ENCODE measurements at places on chromosomes 12 and 14.

- no peak for DNase-seq
Observed at GRCh38 chr12:132923356-132923909, 32.7 kb downstream of the ZNF605 start.

GRCh38 chr14:33401311-33401710 lies 462.6 kb downstream of the NPAS3 start:
- no peak for DNase-seq

DNA sequence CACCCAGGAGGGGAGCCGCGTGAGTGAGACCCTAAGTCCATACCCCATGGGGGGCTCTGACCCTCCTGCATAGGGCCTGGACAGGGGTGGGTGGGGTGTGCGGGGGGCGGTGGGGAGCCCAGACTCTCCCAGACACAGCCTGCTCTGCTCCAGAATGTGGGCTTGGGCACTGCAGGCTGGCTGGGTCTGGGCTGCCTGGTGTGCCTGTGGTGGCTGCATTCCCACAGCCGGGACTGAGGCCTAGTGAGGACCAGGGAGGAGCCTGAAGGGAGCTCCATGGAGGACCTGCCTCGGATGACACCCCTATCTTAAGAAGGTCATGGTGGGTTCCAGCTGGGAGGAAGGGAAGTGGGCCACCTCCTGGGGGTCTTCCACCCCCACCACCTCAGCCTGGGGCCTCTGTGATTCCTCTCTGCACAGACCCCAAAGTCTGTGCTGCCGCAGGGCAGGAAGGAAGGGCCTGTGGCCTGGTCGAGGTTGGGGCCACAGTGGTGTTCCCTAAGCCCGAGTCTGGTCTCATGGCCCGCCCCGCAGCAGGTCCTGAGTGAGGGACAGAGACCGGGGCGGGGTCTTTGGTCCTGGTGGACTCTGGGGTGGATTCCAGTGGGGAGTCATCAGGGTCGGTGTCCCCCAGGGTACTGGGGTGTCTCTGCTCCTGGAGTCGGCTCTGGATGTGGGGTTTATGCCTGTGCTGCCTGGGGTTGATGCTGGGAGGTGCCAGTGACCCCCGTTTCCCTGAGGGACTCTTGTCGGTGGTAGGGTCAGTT lies 392.3 kb downstream of the TMEM121 start:
- no peak for DNase-seq

- DNase-seq, result no peak
Observed at GRCh38 chr12:69027411-69027881, 94.5 kb upstream of the CPM start.

DNA sequence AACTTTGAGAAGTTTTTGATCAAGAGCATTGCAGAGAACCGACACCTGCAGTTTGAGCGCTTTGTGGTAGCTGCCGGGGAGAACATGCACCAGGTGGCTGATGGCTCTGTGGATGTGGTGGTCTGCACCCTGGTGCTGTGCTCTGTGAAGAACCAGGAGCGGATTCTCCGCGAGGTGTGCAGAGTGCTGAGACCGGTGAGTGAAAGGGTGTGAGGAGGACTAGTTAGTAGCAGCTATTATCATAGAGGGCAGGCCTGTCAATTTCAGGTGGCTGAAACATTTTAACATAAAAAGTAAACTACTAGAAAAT lies 27.0 kb upstream of the HIGD1C start:
- DNase-seq, result peak; percentile 51

All from midbrain (tissue), 1 donor.